ENCODE measurements at places on chromosomes 7 and 10.

GRCh38 chr7:93293229-93293628 lies 61.1 kb downstream of the VPS50 start:
- no peak for DNase-seq

- no peak for DNase-seq
Observed at GRCh38 chr10:124478515-124478914, 16.9 kb downstream of the LHPP start.

- DNase-seq = peak; percentile 85
Observed at GRCh38 chr7:41709621-41710020, 6.7 kb upstream of the INHBA start.

DNA sequence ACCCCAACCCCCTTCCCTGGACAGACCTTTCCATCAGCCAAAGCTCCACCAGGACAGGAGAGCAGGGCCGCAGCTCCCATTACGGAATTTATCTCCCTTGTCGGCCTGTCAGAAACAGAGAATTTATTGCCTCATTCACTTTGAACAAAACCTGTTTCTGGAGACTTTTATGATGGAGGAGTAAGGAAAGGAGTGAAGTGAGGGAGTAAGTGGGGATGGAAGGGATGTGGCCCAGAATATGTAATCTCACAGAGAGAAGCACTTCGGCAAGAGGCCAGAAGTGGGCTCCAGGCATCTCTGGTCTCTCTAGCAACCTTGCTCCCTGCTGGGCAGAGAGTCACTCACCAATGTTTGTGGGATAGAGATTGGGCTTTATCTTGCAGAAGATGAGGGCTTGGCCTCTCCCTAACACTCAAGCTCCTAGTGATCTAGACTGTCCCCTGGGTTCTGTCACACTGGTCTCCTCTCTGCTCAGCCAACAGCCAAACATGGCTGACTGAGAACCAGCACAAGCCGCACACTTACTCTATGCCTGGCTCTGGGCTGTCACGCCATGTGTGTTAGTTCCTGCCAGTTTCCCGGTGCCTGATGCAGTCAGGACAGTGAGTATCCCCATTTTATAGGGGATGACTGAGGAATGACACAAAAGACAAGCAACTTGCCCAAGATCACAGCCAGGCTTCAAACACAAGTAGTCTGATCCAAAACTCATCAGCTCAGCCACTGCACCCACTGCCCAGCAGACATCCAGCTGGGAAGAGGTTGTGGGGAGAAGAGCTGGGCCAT lies 149.4 kb upstream of the ZMIZ1 start:
- no peak for DNase-seq

GRCh38 chr7:127396184-127396583 lies 3.7 kb upstream of the ZNF800 start:
- DNase-seq = no peak

DNA sequence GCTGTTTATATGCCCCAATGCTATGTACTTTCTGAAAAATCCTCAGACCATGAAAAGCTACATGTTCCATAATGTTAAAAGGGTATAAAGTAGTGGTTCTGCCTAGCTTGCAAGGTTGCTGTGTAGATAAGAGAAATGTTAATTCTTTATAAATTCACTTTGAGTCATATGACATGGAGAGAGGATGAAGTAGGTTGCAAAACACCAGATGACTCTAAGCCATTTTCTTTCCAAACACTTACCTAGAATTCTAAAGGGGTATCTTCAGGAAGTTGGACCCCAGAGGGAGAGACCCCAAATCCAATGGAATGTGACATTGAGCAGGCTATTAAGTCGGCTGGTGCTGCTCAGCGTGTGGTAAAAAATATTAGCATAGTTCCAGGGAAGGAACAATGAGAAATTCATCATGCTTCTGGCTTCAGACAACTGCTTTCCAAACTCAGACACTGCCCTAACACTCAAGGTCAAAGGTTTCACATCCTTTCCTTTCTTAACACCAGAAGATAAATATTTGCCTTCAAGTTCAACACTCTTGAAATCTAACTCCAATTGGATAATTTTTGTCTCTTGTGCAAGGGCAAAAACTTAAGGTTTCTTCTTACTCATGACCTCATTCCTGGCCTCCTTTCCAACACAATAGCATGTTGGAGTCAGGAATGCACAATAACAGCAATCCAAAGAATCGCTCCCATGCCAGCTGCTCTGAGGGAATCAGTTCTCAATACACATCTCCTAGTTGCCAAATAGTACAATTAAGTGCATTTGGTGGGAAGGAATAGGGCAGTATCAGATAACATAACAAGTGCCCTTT lies 100.7 kb upstream of the AFAP1L2 start:
- peak; percentile 13 for DNase-seq

- DNase-seq = no peak
Observed at GRCh38 chr10:70223728-70224127, 9.5 kb downstream of the PPA1 start.

DNA sequence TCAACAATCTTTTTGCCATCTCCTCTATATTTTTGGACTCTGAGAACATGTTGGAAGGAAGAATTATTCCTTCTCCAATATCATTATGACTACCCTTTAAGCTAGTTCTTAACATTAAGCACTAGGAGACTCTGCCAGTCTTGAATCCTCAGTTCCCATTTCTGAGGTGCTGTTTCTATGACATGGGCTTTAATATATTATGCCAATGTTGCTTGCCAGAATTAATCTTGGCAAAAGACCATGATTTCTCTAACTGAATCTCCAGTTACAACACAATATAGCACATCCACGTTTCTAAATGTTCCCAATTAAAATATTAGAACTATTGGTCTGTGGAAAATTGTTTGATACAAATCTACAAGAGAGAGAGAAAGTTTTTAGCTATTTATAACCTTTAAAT lies 250.0 kb downstream of the HGF start:
- DNase-seq = no peak

- peak; percentile 34 for DNase-seq
Observed at GRCh38 chr7:19413443-19413965, 268.3 kb upstream of the FERD3L start.

- DNase-seq = peak; percentile 80
Observed at GRCh38 chr10:12448729-12449391, 99.5 kb downstream of the CAMK1D start.

- no peak for DNase-seq
Observed at GRCh38 chr10:1316121-1316808, 260.1 kb downstream of the WDR37 start.

GRCh38 chr10:114714281-114714741 lies 56.2 kb upstream of the ABLIM1 start:
- peak; percentile 80 for DNase-seq

GRCh38 chr10:6928586-6928985 lies 348.5 kb upstream of the PRKCQ start:
- no peak for DNase-seq

- DNase-seq = no peak
Observed at GRCh38 chr10:404991-405390, 269.7 kb downstream of the ZMYND11 start.

- DNase-seq = no peak
Observed at GRCh38 chr7:151427705-151428377, 12.1 kb downstream of the CRYGN start.

GRCh38 chr7:41451826-41452225 lies 251.1 kb downstream of the INHBA start:
- DNase-seq = peak; percentile 71

DNA sequence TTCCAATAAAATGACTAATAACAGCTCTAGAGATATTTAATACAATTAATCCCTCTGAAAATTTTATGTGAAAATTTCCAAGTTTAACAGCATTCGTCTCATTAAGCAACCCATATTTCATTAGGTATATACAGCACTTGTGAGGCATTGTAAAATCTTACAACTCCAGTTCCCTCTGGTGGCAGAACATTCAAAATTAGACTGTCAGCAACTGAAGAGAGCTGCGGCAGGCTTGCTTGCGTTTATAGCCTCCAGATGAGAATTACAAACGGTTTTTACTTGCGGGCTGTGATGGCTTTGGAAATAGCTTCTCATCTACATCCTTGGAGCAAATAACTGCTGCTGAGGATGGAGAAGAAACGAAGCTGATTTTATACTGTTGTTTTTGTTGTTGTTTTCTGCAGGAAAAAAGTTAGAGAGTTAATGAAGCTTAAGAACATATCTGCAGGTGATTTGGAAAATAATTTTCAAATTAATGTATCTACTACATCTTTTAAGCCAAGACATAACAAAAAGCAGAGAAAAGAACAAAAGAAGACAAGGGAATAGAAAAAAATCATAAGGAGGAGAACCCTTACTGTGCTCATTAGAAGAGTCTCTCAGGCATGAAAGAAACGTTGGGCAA lies 171.3 kb downstream of the MAGI2 start:
- peak; percentile 88 for DNase-seq

- peak; percentile 98 for DNase-seq
Observed at GRCh38 chr10:98349508-98349922, 65.5 kb downstream of the PYROXD2 start.

DNA sequence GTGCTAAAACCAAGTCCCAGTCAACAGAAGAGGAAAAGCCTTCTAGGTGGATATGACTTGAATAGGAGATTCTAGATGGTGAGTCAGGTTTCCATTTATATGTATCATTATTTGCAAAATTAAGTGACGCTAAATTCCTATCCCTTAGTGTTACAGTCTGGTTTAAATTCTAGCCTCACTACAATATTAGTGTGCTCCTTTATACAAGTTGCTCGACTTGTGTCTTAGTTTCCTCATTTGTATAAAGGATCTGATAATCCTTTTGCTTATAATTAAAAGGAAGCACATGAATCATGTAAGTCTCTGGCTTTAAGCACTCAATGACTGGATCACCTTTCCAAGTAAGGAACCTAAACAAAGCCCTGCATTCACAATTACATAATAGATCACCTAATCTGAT lies 105.7 kb downstream of the SVOPL start:
- DNase-seq = no peak

DNA sequence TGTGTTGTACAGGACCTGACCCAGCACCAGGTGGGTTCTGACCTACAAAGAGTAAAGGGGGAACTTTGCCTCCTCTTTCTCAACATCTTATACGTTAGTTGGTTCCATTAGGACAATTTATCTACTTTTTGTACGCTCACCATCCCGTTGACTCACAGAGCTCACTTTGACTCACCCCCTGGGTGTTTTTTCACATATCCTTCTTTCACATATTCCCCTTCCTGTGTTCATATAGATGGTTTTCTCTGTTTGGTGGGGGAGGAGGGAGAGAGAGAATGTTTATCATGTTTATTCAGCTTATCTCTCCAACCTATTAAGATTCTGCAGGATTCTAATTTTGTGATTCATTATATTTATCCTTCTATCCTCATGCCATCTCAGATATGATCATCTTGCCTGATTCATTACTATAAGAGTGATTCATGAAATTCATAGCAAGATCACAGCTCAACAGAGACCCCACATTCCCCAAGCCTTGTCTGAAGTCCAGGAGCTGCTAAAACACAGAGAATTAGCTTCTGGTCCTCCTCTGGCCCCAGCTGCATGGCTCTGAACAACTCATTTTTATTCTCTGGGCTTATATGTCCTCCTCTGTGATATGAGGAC lies 37.2 kb downstream of the PRSS2 start:
- DNase-seq = no peak

DNA sequence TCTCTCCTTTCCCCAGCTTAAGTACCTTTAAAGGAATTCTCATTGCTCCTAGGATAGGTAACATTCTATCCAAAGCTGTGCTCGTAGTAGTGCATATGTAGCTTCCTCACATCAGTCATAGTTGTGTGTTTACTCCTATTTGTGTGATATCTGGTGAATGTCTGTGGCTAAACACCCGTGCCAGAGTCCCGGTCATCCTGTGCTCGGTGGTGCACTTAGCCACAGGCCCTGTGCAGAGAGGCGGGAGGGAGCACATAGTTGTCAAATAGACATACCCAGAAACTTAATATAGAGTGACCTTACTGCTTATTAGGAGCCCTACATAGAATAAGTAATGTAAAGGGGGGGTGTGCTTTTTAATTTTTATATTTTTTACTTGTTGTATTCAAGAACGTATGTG lies 76.6 kb downstream of the RBM33 start:
- no peak for DNase-seq

DNA sequence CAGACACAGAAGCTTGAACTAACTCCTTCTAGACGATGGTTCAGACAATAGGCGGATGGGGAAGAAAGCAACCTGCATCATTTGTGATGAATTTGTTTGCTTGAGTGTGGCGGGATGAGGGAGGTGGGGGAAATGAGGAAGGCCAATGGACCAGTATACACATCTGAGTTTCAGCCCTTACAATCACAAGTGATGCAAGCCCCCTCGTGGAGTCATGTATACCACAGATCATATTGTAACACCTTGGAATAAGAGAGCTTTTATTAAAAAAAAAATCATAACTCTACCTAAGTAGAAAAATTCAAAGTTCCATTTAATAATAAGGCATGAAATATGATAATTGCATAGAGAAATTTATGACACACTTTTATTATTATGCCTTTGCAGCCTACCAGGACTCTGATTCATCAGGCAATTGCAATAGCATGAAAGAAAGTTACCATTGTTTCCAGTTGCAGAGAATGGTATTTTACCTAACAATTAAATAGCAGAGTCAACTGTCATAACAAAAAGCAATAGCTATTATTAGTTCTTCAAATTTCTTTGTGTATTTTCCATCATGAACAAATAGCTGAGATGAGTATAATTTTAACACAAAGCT lies 230.2 kb upstream of the AKR1E2 start:
- no peak for DNase-seq

Measured in HCEC 1CT (cell line).